ENCODE measurements at places on chromosomes 1 and 21.

GRCh38 chr1:59122527-59122926 is 174.4 kb upstream of the FGGY start:
- no peak for DNase-seq

DNA sequence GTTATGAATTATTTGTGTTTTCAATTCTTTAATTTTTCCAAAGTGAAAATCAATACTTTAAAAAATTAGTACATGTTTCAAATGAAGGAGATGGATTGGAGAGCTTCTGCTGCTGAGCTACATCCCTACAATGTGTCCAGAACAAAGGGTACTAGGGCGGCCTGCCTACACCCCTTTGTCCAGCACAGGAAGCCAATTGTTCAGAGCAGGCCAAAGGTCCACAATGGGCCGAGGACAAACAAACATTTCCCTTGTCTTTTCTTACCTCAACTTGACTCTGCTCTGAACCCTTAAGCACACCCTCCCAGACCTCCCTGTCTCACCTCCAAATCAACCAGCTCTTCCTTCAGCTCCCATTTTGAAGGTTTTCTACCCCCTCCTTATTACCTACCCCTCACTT is 39.4 kb upstream of the CAMK1G start:
- no peak for DNase-seq

DNA sequence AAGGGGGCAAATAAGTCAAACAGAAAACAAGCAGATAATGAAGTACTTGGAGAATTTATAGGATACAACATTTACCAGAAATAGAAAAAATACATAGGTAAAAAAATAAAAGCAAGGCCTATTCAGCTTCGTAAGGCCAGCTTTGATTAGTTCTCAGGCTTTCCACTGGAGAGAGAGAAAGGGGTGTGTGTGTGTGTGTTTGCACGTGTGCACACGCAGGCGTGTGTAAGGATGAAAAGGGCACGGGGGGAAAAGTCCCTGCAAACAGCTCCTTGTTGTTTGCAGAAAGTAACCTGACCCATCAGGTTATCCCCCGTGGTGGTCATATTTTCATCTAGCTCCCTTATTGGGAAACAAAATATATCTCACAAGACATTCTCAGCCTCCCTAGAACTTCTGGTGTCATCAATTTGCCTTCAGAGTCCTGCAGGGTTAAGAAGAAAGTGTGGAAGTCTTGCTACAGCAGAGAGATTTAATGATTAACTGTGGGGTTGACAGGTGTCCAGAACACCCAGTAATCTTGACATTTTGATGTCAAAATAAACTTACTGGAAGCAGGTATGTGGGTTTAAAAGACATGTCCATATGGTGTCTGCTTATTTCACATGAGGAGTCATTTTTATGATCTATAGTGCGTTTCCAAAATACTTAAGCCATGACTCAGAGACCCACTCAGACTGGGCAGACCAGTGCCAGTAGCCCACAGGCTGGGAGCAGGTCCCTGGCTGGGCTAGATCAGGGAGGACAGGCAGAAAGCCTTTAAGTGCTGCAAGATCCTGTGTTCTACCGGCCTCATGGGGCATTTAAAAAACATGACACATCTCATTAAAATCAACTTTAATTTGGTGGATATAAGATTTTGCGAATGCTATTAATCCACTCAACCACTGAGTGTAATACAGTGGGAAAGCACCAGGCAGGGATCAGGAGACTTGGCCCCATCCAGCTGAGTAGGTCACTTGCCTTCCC is 487.6 kb upstream of the CAMK1G start:
- DNase-seq: no peak

GRCh38 chr1:6667139-6667538 is 34.5 kb downstream of the DNAJC11 start:
- no peak for DNase-seq

DNA sequence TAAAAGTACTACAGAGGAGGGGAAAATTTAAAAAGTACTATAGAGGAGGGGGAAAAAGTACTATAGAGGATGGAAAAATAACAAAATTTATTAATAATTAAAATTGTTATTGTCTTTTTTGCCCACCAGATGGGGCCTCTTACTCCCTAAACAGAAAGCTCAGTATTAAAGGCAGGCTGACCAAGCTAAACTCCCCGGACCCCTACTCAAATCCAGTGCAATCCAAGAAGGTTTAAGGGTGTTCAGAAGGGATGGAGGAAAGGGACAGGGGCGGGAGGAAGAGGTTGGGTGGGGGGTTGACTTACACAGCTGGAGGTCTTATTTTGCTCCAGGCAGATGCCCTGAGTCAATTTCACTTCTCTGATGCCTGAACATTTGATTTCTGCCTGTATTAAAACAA is 13.7 kb downstream of the CD34 start:
- DNase-seq: no peak

DNA sequence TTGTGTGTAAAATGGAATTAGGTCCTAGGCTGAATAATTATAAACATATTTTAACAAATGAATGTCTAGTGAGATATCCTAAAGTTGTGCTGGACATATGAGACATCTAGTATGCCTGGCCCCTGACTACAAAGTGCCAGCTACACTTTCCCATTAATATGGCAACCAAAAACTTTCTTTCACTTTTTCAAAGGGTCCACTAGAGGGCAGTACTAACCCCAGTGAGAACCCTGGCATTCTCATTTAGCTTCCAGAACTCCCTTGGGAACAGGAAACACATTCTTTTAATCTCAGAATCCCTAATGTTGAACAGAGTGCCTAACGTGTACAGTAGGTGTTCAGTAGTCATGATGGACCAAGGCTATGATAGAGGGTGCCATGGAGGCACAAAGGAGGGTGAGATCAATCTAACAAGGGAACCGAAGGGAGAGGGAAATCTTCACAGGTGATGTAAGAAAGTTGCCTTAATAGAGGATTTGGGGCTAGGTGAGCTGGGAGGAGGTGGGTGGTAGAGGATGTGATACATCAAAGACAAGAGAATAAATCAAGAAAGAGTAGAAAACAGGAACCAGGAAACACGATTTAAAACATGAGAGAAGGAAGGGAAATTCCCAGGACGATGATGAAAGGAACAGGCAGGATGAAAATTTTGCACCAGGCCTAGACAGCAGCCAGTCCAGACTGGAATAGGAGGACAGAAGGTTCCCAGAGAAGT is 41.6 kb downstream of the NSL1 start:
- DNase-seq: peak; percentile 65

GRCh38 chr1:200512191-200512590 is 102.4 kb upstream of the ZNF281 start:
- no peak for DNase-seq

DNA sequence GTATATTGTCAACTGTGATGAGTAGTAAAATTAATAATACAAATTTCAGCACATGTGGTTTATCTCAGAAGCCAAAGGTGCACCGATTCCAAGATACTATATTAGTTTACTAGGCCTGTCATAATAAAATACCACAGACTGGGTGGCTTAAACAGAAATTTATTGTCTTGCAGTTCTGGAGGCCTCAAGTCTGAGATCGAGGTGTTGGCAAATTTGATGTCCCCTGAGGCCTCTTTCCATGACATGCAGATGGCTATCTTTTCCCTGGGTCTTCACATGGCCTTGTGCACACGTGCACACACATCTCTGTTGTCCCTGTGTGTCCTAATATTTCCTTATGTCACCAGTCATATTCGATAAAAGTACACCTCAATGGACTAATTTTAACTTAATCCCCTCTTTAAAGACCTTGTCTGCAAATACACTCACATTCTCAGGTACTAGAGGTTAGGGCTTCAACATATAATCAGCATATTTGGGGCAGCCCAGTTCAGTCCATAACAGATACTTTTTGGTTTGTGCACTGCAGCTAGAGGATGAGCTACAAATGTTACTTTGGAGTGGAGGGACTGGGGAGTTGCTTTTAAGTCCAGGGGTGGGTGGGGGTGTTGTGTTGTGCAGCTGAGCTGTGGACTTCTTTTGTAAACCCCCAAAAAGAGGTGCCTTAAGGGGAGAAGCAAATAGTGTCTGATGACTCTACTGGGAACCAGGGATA is 21.4 kb downstream of the TSNAX start:
- DNase-seq: no peak

DNA sequence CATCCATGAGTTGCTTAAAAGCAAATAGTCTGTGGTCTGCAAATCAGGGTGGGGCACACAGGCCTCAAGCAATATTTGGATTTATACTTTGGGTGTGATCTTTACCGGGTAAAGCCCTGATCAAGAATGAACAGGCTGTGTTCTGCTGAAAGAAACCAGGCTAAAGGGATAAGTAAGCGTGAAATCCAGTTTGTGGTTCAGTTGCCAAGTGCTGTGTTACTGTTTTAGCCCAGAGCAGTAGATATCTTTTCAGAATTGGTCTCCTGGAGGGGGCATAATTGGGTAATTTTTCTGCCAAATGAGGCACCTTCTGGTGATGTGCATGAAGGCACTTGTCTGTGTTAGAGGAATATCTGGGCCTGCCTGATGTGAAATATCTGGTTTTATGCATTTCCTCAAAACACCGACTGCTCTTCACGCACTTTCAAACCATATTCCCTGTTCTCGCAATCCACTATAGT is 21.4 kb downstream of the AIM2 start:
- DNase-seq: no peak

GRCh38 chr21:39051588-39051949 is 131.7 kb downstream of the PSMG1 start:
- no peak for DNase-seq
